ENCODE measurements at places on chromosomes 11 and 22.

- DNase-seq = no peak
Measured at GRCh38 chr11:3126207-3126865, 38.8 kb downstream of the OSBPL5 start.

DNA sequence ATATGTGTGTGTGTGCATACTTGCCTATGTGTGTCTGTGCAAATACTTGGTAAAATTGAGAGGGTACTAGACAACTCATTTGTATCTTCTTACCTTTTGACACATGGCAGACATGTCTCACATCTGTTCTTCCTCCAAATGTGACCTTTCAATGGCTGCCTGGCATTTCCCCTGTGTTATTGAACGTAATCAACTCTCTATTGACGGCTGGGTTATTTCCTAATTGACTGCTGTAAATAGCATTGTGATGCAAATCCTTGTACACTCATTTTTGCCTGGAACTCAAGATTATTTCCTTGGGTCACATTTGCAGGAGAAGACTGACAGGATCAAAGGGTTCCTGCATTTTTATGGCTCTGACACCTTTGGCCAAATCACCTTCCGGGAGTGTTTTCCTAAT lies 37.4 kb downstream of the KCNQ1 start:
- no peak for DNase-seq

DNA sequence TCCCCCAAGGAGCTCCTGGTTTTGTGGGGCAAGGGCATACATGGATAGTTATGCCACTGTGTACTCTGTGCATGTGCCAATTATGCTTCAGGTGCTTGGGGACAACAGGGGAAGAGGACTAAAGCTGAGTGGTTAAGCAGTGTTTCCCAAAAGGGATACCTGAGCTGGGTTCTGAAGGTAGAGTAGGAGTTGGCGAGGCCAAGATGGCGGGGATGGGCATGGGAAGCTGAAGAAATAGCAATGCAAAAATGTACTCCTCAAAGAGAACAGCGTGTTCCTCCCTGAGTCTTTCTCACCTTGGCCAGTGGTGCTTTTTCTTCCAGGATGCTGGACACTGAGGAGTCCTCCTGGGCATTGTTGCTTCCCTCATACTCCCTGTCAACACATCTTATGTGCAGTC lies 90.0 kb upstream of the LARGE1 start:
- no peak for DNase-seq

DNA sequence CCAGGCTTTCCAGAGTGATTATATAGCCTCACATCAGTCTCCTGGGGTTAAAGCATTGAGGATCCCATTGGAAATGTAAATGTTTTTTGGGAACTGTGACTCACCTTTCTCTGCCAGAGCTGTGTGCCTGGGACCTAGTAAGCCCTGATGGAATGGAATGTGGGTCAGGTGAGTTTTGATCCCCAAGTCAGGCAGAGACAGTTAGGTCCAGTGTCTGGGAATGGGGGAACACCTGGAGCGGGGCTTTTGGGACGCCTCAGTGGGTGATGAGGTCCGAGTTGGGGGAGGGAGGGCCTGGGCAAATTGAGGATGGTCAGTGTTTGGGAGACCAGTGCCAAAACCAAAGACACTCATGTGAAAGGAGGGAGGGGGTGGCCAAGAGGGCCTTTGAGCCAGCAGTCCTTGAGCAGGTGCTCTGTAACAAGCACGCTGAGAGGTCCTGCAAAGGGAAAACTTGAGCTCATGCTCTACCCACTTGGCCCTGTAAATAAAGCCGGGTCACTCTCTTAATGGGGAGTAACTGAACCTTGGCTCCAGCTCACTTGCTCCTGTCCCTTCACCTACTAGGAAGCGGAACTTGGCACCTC lies 104.7 kb downstream of the NAV2 start:
- no peak for DNase-seq

- no peak for DNase-seq
Measured at GRCh38 chr22:18091916-18092526, 14.2 kb downstream of the PEX26 start.

DNA sequence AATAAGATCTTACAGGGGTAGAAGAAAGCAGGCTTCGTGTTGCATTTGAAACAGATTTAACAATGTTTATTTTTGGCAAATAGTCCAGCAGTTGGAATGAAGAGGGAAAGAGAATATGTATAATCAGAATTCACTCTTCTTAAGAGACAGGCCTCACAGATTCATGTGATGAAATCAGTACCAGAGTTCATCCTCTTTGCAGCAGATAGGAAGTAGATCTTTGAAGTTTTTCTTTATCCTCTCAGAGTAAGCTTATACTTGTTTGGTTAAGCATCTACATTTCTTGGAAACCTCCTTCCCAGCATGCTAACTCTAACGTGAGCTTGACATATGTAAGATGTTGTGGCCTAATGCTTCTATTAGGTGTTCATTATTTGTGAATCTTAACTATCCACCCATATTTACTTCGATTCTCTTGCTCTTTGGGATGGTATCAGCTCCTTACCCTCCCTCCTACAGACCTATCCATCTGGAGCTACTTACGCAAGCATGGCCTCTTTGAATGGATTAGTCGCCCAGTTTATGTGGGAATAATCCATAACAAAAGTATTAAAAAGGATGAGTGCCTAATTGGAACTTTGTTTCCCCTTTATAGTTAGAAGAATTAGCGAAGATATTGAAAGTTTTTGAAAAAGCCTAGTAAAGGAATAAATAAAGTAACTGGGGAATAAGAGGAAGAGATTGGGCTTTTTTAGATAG lies 80.1 kb downstream of the PRMT3 start:
- DNase-seq = no peak

DNA sequence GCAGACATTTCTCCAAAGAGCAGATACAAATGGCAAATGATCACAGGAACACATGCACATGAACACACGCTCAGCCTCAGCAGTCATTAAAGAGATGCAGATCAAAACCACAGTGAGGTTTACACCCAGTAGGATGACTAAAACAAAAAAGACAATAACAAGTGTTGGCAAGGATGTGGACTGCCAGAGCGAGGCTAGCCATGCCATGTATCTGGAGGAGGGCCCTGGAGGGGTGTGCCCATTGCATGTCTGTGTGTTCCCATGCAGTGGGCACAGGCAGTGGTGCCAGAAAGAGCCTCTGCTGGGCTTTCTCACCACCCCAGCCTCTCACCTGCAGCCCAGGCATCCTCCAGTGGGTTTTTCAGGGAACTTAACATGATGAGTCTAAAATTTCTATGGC lies 54.2 kb upstream of the KCNQ1OT1 start:
- no peak for DNase-seq

GRCh38 chr11:27012234-27012921 lies 18.5 kb downstream of the FIBIN start:
- no peak for DNase-seq

- peak; percentile 55 for DNase-seq
Measured at GRCh38 chr11:133385781-133386180, 146.5 kb downstream of the OPCML start.

DNA sequence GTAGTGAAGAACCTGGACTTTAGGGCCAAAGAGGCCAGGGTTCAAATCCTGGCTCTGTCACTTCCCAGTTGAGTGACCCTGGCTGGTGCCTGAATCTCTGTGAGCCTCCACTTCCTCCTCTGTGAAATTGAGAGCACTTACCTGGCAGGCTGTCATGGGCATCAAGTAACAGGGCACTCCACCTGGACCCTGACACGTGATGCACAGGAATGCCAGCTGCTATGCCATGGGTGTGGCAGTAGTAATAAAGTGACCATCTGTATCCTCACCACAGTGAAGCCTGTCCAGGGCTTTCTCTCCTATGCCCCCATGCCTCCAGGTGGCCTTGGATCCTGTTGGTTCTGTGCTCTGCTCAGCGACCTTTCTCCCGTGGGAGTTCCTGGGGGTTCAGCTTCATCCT lies 29.8 kb upstream of the PPP6R3 start:
- DNase-seq = no peak

GRCh38 chr11:122931510-122931909 lies 49.0 kb downstream of the JHY start:
- no peak for DNase-seq

DNA sequence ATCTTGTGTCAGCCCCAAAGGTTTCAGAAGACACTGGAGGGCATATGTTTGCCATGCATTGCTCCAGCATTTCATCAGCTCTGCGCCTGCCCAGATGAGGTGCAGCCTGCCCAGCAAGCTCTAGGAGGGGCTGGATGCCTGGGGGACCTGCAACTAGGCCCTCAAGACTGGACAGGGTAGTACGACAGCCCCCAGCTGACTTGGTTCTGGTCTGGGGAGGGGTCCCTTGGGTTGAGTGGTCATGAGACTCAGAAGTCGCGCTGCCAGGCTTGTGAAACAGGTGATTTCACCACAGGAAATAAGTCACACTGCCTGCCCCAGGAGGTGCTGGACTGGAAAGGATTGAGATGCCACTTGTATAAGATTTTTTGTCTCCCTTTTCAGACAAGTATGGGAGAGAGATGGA lies 23.4 kb downstream of the TPBGL start:
- DNase-seq = no peak

- no peak for DNase-seq
Measured at GRCh38 chr11:12598330-12599256, 75.6 kb upstream of the TEAD1 start.

- DNase-seq = no peak
Measured at GRCh38 chr11:118497831-118498230, 29.4 kb upstream of the TTC36 start.

- DNase-seq = peak; percentile 67
Measured at GRCh38 chr11:19714387-19715363, 2.0 kb downstream of the NAV2 start.

DNA sequence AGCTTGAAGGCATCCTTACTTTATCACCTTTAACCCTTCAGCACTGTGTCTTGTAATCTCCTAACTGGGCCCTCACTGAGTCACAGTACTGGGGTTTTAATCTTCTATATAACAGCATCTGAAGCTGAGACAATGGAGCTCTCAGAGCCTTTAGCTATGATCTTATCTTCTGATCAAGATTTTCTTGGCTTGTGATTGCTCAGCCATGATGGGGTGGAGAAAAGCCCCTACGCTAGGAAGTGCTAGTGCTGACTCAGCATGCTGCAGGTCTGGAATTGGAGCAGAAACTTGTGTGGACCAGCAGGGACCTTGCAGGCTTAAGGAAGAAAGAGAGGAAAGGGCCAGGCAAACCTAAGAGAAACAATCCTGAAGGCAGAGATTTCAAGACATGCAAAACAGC lies 71.7 kb upstream of the EED start:
- DNase-seq = no peak

GRCh38 chr11:100791860-100792259 lies 104.8 kb downstream of the ARHGAP42 start:
- DNase-seq = no peak

- no peak for DNase-seq
Measured at GRCh38 chr11:67195971-67196456, 70.3 kb upstream of the GRK2 start.

DNA sequence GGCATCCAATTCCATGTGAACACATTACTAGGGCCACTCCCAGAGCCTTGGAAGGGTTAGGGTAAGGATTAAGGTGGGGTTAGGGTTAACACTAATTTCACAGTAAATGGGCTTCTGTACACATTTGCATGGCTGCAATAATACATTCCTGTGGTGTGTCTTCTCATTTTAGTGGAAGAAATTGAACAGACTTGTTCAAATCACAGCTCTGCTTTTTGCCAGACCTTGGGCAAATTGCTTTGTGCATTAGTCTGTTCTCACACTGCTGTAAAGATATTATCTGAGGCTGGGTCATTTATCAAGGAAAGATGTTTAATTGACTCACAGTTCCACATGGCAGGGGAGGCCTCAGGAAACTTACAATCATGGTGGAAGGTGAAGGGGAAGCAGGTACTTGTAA lies 45.4 kb upstream of the RCN1 start:
- DNase-seq = no peak

DNA sequence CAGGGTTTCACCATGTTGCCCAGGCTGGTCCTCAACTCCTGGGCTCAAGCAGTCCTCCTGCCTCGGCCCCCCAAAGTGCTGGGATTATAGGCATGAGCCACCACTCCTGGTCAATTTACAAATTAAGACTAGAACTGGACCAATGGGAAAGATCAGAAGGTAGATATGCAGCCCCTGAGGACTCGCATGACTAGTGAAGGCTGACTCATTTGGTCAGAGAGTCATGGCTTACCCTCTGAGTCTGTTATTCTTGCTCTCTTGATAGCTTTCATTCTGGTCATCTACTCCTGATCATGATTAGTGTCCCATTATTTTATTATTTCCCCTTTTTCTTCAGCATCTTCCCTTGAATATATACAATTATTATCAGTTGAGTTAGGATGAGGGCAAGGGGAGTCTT lies 2.7 kb upstream of the LDHAL6A start:
- no peak for DNase-seq

GRCh38 chr11:114909866-114910265 lies 231.5 kb downstream of the NXPE2 start:
- DNase-seq = no peak

DNA sequence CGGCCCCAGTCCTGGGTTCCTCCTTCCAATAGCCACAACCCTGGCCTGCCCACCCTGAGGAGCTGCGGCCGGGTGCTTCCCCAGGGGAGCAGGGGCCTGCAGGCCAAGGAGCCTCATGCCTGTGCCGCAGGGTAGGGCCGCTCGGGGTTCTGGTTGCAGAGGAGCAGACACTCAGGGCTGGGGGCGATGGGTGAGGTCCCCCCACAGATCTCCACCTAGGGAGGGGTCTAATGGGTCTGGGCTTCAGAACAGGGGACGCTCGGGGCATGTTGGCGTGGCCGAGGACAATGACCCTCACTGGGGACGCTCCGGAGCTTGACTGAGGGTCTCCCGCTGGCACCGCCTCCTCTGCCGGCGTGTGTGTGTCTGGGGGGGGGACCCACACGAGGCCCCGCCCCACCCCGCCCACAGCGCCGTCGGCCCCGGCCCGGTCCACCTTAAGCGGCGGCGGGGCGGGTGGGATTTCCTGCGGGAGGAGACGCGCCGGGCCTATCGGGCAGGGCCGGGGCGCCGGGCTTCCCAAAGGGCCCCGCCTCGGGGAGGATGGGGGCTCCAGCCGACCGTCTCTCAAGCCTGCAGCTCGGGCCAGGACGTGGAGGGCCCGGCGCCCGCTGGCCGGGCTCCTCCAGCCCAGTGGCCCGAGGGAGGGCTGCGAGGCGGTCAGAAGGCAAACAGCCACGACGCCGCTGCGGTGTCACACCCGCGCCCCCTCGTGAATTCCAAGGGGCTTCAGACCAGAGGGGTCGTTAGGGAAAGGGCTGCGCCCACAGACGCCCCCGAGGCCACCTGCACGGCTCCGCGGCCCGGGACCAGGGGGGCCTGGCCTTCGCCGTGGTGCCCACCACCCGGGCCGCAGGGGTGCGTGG lies 640 bp upstream of the ZDHHC8 start:
- DNase-seq = peak; percentile 76

DNA sequence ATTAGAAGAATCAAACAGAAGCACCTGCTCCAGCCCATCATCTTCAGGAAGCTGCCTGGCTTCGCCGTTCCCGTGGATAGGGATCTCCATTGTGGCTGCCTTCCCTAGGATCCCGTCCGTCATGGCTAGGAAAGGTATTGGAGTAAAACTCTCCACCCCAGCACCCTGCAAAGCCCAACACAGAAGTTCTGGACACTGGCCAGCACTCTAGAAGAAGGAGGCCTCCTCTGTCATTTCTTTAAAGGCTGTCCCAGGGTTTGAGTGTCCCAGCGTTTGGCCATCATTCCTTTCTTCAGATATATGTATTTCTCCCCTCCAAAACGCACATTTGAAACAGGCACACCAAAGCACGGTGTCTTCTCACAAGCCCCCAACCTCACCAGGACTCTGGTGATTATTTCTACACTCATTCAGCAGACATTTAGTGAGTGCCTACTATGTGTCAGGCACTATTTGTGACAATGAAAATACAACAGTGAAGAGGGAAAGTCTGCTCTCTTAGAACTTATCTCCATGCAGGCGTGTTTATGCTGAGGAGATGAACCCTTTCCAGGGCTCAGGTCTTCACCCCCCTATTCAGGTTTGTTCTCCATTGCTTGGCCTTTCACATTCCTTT lies 724 bp downstream of the ARFIP2 start:
- DNase-seq = no peak

All from NCI-H1105 (cell line).